Activated CD4-positive, alpha-beta memory T cell treated with anti-CD3 and anti-CD28 coated beads for 36 hours (primary cell): ENCODE measurements at places on chromosomes 1 and 21. TPM values are rescaled to one million over a fixed set of nuclear protein-coding genes. Genes with fewer than 3 reads are reported as not detected.

The CD160 gene
- 0.31 TPM for total RNA-seq

The KCNE2 gene
- not detected for total RNA-seq

The POFUT2 gene
- total RNA-seq = 14.3 TPM

GRCh38 chr1:115258302-115258866 is 79.7 kb downstream of the NGF start:
- DNase-seq = no peak

GRCh38 chr1:208078752-208079151 is 165.4 kb downstream of the PLXNA2 start:
- no peak for DNase-seq

DNA sequence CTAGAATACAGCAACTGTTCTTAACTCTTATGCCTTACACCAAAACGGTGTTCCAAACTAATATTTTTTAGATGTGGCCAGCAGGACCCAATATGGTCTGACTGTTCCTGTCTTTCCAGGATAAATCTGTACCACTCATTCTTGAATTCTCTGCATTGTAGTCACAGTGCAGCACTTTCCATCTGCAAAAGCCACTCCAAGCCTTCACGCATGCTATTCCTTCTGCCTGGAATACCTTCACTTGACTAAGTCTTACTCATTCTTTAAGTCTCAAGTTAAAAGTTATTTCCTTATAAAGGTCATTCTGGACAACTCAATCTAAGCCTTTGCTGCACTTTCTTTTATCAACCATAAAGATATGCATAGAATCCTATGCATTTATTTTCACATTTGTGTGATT is 1194.5 kb downstream of the PLA2G4A start:
- DNase-seq = no peak

DNA sequence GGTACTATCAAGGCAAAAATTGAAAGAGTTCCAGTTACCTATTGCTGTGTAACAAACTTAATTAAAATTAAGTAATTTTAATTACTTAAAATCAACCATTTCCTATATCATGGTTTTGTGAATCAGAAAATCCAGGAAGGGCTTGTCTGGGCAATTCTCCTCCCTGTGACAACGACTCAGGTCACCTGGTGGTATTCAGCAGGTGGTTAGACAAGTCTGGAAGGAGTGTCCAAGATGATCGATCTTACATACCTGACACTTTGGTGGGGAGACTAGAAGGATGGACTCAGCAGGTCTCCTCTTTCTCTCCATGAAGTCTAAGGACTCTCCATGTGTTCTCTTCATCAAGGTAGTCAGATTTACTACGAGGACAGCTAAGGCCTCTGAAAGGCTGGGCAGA is 22.9 kb downstream of the SERPINC1 start:
- DNase-seq = no peak

DNA sequence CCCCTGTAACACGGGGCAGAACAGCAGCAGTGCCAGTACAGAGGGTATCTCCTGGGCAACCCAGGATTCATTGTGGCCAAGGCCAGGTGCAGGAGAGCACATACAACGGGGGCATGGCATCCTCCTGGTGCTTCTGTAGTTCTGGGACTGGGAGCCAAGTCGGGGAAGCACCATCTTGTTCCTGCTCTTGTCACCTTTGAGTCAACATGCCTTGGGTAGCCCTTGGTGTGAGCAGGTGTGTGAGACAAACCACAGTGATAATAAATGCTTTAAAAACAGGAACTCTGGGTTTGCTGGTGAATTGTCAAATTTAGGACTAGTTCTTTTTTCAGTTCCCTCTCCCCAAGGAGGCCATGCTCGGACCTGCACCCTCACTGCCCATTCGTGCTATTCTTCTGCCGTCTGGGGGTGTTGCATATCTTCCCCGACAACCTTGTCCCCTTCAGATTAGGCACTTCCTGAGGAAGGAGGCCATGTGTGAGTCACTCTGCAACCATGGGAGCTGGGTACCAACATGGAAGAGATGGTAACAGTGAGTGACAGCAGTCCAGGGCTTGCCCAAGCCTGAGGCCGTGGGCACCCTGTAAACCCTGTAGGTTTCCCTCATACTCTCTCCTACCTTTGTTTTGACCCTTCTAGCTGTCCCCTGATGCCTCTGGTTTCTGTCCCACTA is 150.2 kb downstream of the GRIK3 start:
- no peak for DNase-seq

GRCh38 chr1:33180911-33181890 is 642 bp downstream of the TRIM62 start:
- peak; percentile 89 for DNase-seq

DNA sequence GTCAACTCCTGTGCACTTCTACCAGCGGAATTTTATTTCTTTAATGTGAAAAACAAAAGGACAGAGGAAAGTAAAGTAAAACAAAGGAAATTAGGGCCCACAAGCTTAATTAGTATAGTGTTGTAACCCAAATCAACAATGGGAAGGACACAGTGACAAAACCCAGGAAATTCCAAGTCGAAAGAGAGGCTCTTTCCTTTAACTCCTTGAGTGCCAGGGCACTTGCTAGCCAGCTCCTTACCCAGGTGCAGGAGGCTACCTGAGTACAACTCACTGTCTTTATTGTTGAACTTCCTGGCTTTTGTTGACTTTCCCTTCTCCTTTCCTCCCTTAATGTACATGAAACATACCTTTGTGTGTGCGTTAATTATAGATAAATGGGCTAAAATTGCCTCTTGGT is 55.0 kb downstream of the PEX14 start:
- no peak for DNase-seq

DNA sequence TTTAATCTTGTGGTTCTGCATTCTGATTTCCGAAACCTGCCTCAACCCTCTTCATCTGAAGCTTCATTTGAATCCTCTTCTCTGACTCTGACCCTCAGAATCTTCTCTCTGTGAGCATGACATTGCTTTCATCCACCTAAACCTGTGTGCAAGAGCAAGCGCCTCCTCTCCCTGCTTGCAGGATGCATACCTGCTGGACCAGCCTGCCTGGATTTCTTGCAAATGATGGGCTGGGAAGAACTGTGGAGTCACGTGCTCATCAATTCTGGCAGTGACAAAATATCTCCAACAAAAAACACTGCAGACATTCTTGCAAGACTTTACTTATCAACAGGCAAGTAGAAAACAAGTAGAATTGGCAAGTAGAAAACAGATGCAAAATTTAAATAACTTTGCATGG is 20.8 kb upstream of the SLC35F3 start:
- no peak for DNase-seq

GRCh38 chr21:33432496-33432895 is 29.3 kb downstream of the IFNGR2 start:
- DNase-seq = no peak

DNA sequence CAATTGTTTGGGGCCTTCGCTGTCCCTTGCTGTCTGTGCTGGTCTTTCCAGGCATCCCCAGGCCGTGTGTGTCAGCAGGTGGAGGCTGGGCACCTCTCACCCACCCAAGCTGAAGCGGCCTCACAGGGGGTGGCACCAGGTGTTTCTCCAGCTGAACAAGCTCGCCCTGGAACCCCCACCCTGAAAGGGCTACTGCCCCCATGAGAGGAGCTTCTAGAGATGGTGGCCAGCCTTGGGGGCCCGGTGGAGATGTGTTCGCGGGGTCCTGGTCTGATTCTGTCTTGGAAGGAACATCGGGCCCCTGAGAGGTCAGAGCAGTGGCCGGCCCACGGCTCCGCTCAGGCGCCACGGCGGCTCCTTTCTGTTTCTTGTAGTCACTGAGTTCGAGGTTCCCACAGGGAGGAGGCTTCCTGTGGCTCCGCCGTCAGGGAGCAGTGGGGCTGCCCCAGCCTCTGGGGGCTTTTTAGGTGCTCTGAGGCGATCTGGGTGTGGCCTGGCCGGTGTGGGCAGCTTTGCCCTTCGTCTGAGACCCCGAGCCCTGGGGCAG is 46.9 kb downstream of the SKI start:
- no peak for DNase-seq
